ENCODE measurements at places on chromosomes 16 and 17.
A peak's percentile ranks its signal among the peaks of the same experiment; 100 is the strongest.

DNA sequence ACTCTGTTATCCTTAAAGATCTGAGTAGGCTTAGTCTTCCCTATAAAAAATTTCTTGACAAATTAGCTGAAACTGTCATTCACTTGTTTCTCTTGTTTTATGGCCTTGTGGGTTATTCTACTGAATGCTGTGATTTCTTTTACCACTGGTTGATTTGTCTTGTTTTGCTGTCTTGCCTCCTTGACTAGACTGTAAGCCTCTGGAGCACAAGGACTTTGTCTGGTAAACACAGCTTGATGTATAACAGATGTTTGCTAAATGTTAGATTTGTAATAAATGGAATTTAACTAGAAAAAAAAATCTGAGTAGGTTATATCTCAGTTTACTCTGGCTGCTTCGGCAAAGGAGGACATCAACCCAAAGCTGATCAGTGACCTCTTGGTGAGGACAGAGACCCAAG lies 21.6 kb downstream of the VAC14 start:
- DNase-seq: no peak

GRCh38 chr17:57487573-57487972 lies 231.2 kb downstream of the MSI2 start:
- DNase-seq: no peak

DNA sequence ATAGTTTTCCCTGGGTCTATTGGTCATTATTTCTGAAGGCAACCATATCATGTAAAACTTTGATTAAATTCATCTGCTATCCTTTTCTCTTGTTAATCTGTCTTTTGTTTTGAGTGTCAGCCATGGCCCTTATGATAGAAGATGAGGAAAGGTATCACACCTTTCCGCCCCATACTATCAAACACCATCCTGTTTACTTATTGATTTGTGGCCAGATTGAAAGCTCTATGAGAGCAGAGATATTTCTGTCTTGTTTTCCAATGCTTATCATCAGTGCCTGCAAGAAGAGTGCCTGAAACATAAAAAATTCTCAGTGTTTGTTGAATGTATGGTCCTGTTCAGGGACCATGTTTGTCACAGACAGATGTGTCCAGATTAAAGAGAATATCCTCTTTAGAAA lies 22.6 kb upstream of the DHX8 start:
- no peak for DNase-seq

DNA sequence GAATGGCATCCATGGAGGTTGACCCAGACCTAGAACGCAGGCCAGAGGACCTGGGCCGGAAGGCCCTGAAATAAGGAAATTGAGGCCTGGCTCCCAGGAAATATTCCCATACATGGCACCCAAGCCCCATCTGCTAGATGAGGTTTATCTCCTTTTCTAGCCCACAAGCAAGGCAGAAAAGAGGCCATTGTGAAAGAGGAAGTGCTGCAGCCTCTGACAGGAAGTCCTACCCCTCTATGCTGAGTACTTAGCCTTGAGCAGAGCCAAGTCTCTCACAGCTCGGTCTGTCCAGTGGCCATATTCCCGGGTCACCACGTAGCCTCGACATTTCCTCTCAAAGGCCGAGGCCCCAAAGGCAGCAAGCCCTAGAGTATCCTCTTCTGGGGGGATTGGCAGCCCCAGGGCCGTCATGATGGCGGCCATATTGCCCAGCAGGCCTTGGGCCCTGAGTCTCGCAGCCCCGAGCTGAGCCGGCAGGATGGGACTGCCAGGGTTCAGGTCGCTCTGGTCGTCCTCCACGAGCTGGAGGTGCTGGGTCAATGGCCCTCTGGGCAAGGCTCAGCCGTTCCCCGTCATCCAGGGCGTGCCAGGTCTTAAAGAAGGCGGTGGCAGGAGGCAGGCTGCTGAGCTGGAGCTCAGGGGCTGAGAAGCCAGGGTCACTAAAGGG lies 7.8 kb downstream of the CTF1 start:
- no peak for DNase-seq

DNA sequence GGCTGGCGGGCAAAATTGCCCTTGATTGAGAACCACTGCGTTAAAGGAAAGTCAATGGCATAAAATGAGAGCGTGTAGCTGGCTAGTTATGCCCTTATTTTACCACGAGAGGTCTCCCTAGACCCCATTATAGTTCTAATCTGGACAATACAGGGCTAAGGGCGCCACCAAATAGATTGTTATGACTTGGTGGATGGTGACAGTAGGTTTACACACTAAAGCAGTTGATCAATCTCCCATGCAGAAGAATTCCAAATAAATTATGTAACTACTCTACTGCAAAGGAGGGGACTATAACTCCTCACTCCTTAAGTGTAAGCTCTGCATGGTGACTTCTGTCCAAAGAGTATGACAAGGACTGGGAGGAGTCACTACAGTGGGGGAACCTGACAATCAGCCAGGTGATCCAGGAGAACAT lies 20.4 kb upstream of the YPEL2 start:
- peak; percentile 18 for DNase-seq

Data from 8988T (cell line).